ENCODE measurements at places on chromosomes 1 and 21.

DNA sequence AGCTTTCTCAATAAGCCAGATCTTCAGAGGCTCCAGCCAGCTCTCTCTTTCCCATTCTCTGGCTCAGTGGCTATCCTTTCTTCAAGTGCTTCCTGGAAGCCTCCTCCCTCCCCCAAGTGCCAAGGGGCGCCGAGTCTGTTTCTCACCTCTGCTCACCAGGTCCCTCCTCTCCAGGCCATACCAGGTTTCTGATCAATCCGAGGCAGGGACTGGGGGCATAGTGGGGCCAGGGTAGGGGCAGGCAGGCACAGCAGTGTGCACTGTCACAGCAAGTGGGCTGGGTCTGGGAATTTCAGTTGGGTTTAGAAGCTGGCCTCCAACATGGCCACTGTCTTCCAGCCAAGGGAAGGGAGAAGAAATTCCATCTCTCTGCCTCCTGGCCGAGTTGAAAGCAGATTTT lies 56.5 kb downstream of the NAV1 start:
- no peak for DNase-seq

DNA sequence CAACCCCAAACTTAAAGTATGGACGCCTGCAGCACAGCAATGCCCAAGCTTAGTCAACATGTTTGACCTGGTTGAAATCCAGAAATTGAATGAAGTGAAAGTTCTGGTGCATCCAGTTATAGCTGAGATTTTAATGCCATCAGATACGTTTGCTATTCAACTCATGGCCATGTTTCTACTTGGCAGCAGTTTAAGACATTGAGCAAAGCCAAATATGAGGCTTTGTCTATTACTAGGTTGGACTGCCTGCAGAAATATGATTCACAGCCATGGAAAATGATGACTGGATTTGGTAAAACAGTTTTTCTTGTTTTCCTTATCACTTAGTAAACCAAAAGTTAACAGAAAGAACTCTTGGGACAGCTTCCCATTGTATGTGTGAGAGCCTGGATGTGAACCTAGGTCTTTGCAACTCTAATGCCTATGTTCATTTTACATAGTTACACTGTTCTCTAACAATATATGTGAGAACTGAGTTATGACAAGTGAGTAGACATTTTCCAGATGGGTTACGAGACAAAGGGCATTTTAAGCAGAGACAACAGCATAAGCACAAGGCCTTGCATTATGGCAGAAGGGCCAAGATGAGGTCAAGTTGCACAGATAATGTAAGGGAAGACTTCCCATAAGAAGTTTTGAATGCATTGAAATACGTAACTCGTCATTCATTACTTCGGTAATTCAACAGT lies 32.4 kb upstream of the MYSM1 start:
- no peak for DNase-seq

GRCh38 chr1:224563666-224564065 lies 52.5 kb upstream of the CNIH3 start:
- no peak for DNase-seq

DNA sequence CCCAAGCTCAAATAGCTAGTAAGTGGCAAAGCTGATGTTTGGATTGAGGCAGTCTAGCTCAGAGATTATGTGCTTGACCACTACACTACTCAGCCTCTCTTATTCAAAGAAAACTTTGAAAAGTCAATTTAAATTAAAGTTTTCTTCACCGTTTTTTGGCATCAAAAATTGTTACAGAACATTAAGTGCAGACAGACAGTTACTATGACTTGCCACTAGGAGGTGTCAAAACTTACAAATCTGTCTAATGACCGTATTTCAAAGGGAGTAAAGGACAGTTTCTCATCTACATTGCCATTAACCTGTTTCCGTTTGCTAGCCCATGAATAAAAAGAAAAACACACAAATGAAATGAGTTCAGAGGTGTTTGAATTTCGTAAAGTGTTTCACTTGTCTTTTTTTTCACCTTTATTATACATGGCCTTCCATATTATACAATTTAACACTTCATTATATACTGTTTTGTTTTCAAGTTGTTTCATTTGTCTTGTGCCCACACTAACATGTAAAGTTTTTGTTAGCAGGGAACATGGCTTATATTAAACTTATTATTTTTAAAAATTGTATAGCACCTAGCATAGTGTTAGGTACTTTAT lies 57.4 kb upstream of the MTF2 start:
- peak; percentile 41 for DNase-seq

- peak; percentile 72 for DNase-seq
Measured at GRCh38 chr1:234065794-234066447, 161.4 kb downstream of the SLC35F3 start.

- DNase-seq = no peak
Measured at GRCh38 chr1:41461790-41462679, 22.4 kb downstream of the EDN2 start.

GRCh38 chr1:33683913-33684312 lies 180.0 kb upstream of the HMGB4 start:
- no peak for DNase-seq

DNA sequence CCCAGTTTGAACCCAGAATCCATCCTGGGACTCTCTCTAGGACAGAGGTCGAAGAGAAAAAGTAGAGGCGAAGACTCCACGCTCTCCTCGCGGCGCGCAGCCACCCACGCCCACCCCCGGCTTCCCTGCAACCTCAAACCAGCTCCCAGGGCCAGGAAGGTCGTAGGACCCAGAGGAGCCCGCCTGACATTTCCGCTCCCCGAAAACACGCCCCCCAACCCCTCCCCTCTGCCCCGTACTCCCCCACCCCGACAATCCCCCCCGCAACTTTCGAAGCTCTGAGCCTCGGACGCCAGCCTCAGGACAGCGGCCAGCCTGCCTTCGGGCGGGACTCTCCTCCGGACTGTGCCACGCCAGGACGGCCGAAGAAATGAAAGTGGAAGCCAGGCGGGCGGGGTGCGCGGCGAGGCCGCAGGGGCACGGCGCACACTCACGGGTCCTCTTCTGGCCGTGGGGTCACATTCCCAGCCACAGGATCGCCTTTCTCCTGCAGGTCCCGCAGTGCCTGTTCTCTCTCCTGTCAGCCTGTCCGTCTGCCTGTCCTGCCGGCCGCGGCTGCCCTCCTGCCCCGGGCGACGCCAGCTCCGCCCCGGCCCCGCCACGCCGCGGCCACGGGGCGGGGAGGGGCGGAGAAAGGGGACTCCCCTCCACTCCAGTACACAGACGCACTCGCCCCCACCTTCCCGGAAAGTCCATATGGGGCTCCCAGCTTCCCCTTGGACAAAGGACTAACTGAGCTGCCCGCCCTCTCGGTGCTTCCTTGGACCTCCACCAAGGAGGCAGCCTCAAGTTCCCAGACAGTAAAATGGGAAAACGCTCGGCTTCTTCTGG lies at the start of gene MOB3C:
Gene MOB3C, minus strand, starts transcription at position 535 of the 831 bp plus-strand sequence. CDS start 3,490 bp downstream, outside the sequence.
- DNase-seq = no peak

GRCh38 chr1:185316163-185317033 lies 645 bp downstream of the IVNS1ABP start:
- DNase-seq = peak; percentile 91

DNA sequence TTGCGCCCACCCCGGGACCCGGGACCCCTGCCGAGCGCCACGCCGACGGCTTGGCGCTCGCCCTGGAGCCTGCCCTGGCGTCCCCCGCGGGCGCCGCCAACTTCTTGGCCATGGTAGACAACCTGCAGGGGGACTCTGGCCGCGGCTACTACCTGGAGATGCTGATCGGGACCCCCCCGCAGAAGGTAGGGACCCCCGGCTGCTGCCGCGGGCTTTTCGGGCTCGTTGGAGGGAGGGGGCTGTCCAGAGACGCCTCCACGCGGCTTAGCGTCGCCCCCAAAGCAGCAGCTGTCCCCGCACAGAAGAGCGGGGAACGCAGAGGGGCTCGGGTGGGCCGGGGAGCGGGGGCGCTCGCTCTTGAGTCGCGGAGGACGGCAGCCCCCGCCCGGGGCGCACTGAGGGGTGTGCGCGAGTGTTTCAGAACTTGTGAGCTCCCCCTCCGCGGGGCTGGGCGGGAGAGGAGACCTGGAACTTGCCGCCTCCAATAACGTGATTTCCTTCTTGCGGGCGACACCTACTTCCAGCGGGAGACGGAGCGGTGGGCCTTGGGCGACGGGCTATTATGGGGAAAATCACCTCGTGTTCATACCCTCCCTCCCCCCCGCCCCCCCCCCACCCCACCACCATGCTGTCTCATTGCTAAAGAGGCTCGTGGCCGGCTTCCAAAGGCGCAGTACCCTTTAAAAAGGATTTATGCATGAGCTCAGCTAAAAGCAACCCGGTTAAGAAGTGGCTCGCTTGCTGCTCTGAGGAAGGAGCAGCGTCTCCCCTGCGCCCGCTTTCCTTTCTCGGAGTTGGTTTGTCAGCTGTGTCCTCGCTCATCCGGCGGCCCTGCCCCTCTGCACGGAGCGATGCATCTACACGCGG lies 664 bp downstream of the BACE2 start:
- peak; percentile 25 for DNase-seq

GRCh38 chr1:33012165-33012564 lies 24.5 kb downstream of the AK2 start:
- DNase-seq = no peak

- DNase-seq = no peak
Measured at GRCh38 chr1:151325231-151325630, 2.0 kb downstream of the PI4KB start.

DNA sequence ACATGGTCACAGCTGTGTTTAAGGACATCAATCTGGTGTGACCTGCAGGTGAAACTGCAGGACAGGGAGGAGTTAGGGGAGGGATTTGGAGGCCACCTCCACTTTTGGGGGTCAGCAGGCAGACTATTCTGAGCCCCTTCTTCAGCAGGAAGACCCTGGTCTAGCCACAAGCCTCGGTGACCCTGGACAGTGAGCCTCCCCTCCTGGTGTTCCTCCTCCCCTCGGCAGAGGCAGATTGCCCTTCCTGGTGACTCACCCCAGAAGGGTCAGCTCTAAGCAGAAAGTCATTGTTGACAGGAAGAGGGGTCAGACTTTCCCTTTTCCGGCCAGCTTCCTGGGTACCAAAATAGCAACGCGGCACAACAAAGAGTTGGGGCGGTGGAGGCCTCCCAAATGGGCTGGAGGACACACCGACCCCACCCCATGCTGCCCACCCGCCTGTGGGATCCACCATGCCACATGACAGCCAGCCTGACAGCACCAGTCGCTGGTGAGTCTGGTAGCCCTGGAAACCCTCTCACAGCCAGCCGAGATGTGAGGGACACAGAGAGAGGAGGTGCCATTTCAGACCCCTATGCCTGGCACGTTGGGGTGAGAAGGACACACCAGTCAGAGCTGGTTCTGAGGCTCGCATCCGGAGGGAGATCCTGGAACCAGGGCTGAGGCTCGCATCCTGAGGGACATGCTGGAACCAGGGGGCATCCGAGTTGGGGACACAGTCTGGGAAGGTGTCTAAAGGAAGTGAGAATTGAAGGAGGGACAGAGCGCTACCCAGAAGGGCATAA lies 14.7 kb upstream of the CSF1 start:
- no peak for DNase-seq

DNA sequence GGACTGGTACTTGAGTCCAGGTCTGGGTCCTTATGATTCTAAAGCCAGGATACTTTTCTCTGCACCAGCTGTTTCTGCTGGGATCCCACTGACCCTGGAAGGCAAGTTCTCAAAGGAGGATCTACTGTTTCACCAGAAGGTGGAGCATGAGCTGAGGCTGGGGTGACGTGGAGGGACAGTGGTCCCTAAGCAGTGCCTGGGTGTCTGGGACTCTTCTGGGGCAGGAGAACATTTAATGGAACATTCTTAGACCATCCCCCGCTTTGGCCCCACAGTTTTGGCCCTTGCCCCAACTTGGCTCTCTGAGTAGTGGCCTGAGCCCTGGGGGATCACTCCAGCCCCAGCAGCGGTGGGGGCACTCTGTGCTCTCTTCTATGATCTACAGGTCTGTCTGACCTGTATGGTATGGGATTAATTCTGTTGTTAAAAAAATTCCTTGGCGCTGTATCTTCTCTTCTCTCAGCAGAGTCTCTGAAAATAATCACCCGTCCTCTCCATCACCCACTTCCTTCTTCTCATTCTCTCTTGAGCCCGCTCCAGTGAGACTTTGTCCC lies 60.3 kb upstream of the CSF3R start:
- no peak for DNase-seq

- DNase-seq = no peak
Measured at GRCh38 chr1:229087339-229087738, 183.6 kb upstream of the RAB4A start.

DNA sequence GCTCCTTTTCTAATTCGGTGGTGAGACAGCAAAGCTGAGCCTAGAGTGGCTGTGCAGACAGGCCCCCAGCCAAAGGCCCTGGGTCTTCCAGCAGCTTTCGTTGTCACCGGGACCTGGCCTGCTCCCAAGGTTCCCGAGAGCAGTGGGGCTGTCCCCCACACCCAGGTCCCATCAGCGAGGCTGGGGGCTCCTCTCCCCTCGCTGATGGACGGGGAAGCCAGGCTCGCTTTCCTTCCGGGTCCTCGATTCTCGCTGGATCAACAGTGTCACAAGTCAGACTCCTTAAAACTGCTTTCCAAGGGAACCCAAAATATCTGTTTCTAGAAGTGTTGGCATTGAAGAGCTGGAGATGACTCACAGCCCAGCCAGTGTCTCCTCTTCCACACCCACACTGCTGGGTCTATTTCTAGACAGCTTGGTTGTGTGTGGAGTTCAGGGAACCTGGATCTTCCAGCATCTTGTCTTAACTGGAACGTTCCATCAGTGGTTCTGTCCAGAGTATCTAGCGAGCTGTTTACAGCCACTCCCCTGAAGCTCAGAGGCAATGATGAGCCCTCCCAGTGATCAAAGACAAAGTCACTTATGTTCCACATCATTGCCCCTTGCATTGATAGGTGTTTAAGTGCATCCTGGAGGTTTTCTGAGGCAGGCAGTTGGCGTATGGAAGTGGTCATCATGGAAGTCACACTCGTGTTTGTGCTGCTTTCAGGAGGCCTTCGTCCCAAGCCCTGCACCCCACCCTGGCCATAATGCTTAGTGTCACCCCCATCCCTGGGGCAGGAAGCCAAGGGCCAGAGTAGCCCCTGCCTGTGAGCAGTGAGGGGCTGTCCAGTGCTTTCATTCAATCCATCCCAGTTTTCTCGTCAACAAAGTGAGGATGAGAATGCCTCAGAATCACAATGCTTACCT lies 35.2 kb downstream of the RRP1 start:
- no peak for DNase-seq

DNA sequence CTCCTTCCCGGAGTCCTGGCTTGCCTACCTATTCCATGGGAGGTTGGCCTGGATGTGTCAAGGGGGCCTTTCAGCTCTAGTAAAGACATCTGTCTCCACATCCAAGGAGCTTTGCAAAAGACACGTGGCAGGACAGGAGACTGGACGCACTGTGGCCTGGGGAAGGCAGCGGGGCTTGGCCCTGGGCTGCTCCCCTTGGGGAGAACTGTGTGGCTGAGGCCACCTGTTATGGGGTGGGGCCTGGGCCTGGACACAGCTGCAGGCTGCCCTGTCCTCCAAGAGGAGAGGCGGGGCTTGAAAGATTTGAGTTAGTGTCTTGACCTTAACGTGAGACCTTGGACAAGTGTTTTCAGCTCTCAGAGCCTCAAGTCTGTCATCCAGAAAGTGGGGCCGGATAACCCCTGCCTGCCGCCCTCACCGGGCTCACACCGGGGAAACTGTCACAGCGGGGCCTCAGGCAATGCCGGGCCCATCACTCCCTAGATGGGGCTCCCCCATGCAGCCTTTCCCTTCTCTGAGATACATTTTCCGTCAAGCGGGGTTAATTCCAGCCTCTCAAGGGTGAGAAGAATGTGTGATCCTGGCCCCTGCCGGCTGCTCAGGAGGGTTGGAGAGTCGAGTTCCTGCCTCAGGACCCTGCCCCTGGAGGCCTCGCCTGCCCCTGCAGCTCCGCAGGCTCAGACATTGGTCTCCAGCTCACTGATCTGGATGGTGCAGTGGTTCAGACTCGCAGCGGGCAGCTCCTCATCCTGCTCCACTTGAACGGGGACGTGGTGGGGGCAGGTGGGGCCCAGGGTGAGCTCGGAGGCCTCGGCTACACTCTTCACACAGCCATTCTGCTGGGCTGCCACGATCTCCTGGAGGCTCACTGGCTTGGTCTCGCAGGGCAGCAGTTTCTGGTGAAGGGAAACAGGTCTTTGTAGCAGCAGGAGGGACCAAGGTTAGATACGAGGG lies 25.6 kb downstream of the PODN start:
- DNase-seq = no peak
